ENCODE measurements at places on chromosomes 3 and 15.

DNA sequence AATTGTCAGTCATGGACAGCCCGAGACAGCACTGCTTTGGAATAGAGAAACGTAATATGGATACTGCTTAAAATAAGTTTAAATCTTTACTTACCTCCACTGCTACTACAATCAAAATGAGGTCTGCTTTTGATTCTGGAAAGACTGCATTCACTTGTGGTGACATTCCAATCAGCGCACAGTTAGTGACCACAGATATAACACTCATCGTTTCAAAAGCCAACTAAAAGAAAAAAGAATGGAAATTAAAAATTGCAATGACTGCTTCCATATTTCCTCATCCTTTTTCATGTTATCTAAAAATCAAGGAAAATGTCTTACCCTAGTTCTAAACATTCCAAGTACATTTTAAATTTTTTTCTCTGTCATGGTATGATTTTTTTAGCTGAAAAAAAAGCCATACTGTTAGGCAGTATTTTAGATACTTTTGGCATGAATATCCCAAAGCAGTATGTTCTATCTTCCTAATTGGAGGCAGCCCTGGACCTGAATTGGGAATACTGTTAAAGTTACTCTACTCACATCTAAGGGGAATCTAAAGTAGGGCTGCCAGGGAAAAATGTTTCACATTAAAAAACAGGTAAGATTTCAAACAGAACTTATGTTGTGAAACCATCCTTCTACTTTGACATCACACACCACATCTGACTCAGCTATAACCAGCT is 72.1 kb downstream of the ANO10 start:
- DNase-seq = no peak

DNA sequence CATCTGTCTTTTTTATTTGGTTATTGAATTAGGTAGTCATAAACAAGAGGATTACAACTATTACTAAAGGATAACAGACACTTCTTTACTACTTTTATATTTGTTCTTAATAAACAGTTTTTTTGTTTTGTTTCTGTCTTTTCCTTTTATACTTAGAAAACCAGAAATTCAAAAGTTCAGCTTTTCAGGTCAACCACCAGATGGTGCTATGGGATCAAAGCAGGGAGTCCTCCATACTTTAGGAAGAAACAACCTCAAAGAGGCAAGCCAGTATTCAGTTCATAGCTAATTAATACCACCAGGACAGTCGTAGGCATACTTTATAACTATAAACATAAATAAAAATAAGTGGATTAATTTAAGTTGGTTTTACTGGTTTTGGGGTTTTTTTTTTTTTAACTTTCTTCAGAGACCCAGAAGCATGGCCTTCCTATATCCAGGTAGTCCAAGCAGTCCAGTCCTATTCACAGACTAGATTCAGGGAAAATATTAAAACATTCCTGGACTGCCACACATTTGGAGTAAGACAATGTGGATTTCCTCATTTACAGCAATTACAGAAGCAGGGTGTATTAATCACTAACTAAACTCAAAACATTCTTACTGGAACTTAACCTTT is 16.0 kb upstream of the EID1 start:
- DNase-seq = peak; percentile 81

- DNase-seq = no peak
Observed at GRCh38 chr15:90933301-90933700, 952 bp upstream of the HDDC3 start.

DNA sequence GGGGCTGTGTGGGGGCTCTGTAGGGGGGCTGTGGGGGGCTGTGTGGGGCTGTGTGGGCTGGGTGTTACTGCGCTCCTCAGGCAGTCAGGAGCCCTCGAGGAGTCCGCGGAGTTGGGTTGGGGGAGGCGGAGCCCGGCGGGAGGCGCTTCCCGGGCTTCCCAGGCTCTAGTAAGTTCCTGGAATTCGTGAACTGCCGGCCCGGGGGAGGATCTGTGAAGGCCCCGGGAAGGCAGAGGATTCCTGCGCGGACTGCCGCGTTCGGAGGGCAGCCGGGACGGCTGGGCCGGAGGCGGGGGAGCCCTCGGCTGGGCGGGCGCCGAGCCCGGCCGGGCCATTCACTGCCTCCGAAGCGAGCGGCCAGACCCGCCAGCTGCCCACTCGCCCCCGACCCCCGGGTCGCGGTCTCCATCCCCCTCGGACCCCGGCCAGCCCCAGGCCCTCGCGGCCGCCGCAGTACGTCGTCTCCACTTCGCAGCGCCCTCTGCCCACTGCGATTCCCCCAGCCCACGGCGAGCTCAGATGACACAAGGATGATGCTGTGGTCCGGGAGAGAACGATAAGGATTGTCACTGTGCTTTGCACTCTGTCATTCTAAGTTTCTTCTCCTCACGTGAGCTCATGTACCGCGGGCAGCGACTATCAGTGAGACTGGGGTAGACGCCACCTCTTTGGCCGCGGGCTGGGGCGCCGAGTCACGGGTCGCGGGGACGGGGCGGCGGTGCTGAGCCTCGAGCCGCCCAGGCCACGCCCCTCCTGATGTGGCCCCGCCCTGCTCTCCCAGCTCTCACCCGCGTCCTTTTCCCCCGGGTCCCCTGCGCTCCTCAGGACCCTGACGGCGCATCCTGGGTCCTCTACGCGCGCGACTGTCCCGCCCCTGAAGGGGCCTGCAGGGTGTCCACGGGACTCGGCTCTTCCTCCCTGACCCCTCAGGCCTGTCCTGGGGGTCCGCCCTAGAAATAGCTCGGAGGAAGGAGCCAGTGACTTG is 65.3 kb downstream of the KLF13 start:
- peak; percentile 50 for DNase-seq

GRCh38 chr3:72974956-72975355 is 21.7 kb upstream of the PPP4R2 start:
- DNase-seq = no peak

DNA sequence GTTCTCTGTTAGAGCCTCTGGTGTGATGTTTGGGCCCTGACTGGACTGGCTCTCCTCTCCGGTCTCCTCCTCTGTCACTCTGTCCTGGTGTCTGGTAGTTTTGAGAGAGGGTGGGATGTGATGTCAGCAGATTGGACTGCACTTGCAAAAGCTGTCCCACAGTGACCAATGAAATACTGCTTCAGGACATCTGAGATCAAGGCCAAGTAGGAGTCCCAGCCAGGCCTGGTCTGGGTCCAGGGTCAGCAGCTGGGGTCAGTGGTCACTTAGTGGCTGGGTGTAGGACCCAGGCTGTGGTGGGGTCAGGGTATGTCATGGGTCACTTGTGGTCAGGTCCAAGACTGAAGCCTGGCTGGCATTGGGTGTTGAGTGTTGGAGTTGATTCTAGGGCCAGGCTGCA is 20.9 kb downstream of the ALDH1L1 start:
- no peak for DNase-seq

DNA sequence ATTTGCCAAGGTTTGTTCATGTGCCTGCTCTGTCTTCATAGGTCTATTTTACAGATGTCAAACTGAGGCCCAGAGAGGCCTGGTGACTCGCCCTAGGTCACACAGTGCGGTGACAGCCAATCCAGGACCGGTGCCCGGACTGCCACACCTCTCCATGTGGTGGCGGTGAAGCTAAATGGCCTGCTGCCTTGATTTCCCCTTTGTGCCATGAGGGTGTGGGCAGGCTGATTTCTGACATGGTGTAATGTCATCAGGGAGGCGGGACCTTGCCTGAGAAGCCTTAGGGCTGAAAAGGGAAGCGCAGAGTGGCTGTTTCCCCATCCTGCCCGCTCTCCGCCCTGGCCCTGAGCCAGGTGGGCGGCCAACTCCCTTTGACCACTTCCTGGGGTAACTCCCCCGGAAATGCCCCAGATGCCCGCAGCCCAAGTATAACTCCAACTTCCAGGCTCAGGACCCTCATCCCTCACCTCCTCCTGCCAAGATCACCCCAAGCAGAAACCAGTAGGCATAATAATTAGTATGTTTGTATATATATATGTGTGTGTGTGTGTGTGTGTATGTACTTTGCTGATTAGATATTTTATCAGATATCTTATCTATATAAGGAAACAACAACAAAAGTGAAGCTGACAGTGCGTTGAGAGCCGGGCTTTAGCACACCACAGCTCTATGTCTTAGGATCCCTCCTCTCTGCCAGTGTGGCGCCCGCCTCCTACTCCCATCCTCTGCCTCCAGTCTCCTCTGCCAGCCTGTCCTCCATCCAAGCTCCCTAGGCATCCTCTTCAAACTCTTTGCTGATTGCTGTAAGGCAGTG is 63.9 kb downstream of the IQSEC1 start:
- peak; percentile 42 for DNase-seq

- DNase-seq = no peak
Observed at GRCh38 chr15:85036716-85037115, 55.1 kb downstream of the PDE8A start.

- DNase-seq = no peak
Observed at GRCh38 chr3:133096900-133097613, 58.9 kb downstream of the TMEM108 start.

DNA sequence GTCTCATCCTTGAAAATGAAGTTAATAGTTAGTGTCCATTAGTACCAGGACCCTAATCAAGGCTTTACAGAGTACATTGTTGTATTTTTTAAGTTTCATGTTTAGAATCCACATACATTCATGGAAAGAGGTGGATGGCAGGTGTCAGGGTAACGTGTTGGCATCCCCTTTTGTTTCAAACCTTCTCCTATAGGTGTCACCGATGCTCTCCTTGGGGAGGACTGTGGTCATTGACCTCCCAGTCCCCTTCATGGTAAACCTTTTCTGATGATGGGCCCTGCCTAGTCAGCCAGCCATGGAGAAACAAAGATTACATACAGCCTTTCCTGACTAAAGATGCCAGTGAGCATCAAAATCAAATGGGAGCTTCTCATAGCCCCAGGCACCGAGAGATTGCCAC is 574.8 kb downstream of the AGBL1 start:
- DNase-seq = no peak

DNA sequence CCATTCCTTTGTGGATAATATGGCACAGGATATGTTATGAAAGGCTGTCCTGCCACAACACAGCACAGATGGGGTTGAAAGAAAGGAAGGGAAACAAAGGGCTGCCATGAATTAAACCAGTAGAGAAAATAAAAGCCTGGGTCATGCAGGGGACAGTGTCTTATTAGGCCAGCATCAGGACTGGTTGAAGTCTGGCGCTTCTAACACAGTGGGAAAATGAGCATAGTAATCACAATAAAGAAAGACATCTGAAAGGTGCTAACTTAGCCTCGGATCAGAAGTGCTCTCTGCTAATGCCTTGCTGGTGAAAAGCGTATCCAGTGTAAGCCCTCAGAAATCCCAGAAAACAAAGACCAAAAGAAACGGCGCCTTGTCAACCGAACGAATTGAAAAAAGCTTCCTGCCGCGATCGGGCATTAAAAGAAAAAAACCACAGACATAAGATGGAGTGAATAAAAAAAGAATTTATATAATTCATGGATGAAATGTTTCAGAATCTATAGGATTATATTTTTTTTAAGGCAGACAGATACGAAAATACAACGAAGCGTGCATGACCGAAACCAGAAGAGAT is 566 bp upstream of the MKRN3 start:
- no peak for DNase-seq

- DNase-seq = peak; percentile 36
Observed at GRCh38 chr3:16917256-16917935, 32.6 kb downstream of the PLCL2 start.

DNA sequence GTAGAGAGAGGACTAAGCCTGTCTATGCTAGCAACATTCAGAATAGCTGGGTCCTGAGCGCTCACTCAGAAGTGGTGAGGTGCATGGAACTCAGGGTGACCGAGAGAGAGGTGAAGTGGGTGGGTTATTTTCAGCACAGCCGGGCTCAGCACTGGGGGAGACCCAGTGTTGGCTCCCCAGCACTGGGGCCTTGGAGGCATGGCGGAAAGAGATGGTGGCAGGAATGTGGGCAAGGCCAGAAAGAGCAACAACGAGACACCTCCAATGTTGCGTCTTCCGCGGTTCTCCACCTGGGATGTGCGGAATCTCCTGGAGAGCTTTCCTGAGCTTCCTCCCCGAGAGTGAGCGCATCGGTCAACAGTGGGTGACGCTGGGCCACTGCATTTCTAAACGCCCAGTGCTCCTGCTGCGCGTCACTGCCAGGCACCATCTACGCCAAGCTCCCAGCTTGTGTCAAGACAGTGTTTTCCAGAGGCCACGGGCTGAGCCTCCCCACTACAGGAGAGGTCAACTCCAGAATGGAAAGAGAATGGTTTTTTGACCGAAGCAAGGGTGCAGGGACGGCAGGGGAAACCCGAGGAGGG is 148.4 kb downstream of the ADAMTS17 start:
- no peak for DNase-seq

DNA sequence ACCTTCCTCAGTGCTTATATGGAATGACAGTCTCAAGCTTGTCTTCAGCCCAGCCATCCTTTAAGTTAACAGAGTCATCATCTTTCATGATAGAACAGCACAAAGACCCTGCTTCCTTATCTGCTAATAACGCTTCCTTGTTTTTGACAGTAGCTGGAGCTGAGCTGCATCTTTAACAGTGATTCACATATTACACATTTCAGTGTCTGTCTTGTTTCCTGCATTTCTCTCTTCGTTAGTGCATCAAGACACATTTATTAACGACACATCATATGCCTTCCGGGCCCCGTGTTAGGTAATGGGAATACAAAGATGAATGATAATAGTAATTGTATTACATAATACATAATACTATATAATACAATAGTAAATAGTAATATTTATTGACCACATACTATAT is 30.2 kb upstream of the GREM1 start:
- DNase-seq = peak; percentile 4

GRCh38 chr15:29568840-29569532 is 253.3 kb downstream of the TJP1 start:
- peak; percentile 16 for DNase-seq

DNA sequence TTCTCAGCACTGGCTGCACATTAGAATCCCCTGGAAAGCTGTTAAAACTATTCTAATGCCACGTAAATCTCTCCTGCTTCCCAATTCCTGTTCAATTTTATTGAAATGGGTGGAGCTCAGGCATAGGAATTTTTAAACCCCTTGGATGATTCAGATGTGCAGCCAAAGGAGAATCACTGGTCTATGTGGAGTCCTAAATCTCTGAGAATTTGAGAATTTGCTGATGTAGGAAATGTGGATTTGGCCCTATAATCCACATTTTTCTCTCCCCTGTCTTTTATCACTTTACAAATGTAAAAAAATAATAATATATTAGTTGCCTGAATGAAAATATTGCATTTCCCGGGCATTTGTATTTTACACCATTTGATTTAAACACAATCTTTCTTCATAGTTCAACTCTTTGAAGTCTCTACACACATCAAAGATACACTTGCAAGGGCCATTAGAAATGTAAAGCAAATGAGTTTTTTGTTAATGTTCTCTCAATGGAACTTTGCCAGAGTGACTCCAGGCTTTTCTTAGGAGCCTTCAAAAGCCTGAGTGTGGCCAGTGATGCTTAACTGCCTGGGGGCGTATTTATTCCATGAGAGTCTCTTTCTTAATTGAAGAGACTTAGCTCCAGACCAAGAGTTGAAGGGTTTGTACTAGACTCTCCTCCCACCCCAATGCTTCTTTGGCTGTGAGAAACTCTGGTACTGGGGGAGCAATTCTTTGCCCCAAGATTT is 48.8 kb upstream of the PTX3 start:
- no peak for DNase-seq
